ENCODE measurements at places on chromosomes 3 and 15. TPM values are rescaled to one million over a fixed set of nuclear protein-coding genes. Genes with fewer than 3 reads are reported as not detected.

The ST8SIA2 gene
- 0.29 TPM for total RNA-seq

The ZIC4 gene
- total RNA-seq: 0.29 TPM

The GOLGA6D gene
- total RNA-seq: not detected

- no peak for DNase-seq
Observed at GRCh38 chr3:197337656-197338055, 39.2 kb upstream of the DLG1 start.

GRCh38 chr3:107884719-107885460 lies 205.9 kb downstream of the CD47 start:
- DNase-seq: peak; percentile 35

DNA sequence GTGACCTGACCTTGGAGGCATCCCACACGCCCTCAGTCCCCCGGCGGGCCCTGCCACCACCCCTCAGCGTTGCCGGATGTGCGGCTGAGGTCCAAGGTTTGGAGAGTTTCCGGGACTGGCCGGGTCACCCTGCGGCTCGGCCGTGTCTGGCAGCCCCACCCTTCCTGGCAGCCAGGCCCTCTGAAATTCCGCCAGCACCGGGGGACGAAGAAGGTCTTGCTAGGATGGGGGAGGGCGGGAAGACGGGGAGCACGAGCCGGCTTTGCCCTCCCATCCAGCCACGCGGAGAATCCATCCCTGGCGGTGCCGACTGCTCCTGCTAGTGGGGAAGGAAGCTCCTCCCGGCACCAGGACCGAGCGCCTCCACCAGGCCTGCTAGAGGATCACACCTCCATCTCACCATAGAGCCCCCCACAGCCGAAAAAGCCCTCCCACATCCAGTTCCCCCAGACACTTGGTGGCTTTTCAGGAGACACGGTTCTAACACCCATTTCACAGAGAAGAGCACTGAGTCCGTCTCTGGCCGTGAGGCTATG lies 81.5 kb downstream of the CPN2 start:
- peak; percentile 97 for DNase-seq

The C3orf70 gene
- total RNA-seq: 1.4 TPM

DNA sequence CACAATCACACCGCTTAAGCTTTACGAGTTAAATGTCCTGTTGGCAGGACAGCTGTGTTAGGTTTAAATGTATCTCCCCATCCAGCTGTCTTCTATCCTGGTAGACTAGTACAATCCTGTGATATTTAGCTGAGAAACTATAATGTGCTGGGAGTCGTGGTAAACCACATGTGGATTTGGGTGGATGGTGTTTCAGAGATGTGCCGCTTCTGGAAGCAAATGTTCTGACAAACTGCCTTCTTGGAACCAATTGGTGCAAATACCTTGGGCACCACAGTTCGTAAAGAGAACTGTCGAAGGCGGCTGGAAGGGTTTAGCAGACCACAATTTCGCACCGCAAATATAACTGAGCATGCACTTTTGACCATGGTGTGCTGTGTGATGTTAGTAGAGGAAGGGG lies 15.0 kb downstream of the SCG5 start:
- no peak for DNase-seq

DNA sequence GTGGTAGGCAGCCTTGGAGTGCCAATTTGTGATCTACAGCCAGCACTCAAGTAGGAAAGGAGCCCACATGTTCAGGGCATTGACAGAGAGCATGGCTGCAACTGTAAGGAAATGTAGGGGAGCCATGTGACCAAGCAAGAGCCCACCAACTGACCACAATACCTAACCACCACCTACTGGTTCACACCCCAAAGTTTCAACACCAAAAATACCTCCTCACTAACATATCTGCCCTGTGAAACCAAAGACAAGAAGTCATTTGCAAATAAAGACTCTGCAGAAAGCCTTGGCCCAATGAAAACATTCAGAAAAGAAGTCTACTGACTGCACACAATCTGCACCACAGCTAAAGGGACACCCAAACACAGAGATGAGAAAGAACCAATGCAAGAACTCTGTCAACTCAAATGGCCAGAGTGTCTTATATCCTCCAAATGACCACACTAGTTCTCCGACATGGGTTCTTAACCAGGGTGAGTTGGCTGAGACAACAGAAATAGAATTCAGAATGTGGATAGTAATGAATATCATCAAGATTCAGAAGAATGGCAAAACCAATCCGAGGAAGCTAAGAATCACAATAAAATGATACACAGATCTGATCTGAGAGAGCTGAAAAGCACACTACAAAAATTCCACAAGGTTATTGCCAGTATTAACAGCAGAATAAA lies 40.6 kb downstream of the SLC9C1 start:
- no peak for DNase-seq

DNA sequence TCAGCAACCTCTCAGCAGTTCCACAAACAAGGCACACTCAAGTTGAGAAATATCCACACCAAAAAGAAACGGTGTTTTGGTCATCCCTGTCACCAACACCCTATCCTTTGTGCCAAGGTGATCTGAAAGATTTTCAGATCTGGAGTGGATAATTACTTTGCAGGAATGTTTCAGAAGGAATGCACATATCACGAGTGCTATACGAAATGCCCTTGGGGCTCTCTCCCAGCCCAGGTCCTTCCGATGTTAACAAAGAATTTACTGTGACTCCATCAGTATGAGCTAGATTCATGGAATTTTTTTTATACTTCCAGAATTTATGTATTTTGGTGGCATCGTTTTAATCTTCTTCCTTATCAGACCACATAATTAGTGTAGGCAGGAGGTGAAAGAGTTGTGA lies 105.0 kb downstream of the GRM7 start:
- DNase-seq: no peak

DNA sequence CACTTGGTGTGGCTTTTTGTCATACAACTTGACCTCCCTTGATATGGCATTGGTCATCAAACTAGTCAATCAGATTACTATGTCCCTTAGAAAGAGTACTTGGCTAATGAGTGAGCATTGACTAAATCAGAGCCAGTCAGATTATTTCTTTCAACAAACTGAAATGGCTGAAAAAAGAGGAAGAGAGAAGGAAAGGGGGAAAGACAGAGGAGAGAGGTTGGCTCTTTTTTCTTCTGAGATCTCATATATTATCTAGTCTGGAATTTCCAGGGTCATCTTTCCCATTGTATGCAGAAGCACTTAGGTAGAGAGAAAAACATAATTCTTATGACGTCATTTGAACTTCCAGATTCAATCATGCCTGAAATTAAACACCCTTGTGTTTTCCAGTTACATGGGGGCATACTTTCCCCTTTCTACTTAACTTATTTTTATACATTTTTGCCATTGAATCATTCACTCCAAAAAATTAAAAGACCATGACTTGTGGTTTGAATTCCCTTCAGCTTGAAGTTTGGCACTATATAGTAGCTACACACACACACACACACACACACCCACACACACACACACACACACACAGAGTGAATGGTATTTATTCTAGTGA lies 387.8 kb downstream of the LSAMP start:
- DNase-seq: no peak

DNA sequence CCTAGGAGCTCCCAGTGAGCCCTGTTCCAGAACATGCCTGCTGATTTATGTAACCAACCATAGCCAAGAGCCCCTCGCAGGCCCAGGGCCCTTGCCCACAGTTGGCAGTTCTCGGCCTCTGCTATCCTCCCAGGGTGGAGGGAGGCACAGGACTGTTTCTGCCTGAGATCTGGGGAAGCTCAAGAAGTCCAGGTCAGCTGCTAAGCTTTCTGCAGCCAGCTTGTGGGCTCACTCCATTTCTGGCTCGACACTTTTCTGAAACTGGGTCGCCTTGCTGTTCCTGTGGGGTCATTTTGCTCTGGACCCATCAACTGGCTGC lies 72.5 kb upstream of the HERC1 start:
- DNase-seq: no peak

The CELF6 gene
- total RNA-seq: 0.36 TPM

DNA sequence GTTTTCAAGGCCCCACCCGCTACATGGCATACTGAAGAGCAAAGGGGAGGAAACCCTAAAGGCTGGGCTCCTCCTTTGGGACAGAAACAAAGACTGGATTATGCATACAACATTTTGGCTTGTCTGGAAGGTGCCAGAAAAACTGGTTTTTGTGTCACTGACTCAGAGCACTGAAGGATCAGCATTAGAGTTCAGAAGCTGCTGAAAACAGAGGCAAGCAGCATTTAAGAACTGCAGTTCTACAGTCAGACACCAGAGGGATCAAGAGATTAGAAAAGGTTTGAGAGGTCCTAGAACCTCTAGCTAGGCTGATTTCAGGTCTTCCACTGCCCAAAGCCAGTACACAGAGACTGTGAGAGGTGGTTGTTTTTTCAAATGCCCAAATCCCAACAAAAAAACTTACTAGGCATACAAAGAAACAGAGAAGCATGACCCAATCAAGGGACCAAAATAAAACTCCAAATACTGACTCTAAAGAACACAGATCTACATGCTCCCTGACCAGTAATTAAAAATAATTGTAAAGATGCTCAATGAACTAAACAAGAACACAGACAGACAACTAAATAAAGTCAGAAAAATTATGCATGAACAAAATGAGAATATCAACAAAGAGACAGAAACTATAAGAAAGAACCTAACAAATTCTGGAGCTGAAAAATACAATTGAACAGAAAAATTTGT lies 91.2 kb downstream of the SENP2 start:
- peak; percentile 84 for DNase-seq

GRCh38 chr3:152160350-152161011 lies 108.2 kb upstream of the MBNL1 start:
- DNase-seq: no peak

DNA sequence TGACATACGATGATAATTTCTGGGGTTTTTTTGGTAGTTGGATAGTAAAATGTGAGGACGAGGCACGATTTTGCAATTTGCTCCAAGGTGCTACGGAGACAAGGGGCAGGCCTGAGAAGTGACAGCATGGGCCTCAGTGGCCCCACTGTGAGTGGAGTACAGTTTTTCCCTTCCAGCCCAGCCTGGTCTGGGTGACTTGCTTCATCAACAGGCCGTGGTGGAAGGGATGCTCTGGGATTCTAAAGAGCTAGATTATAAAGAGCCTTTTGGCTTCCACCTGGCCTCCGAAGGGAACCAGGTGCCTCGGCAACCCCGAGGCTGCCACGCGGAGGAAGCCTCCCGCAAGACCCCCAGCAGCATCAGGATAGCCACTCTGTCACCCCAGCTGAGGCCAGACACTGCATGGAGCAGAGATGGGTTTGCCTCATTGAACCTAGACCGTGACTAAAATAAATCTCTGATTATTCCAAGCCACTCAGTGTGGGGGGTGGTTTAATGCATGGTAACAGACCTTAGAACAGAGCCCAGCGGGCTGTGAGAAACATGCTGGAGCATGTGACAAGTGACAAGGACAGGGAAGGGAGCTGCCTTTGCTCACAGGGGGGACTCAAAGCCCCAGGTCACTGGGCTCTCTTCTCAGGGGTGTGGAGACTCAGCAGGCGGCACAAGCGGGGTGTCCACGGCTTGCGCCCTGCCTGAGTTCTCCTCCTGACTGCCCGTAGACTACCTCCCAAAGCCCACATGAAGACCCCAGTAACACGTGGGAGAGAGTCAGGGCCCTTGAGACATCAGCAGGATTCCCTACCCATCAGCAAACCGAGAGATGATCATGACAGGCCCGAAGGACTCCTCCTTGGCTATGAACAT lies 22.6 kb upstream of the SLC41A3 start:
- DNase-seq: peak; percentile 71

DNA sequence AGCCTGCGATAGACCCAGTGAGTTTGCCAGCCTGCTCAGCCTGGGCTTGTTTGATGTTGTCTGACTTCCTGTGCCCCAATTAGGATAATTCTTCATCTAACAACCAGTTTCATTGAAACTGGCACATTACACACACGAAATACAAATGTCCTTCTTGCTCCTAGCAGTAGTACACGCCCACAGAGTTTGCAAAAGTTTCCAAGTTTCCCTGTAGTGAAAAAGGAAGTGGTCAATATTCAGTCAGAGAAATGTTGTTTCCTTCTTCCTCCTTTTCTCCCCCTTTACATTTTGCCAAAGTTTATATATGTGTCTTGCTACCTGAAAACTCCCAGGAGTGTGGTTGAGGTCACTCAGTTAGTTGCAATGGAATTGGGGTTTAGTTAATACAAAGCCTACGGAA lies 58.4 kb upstream of the LRTM1 start:
- DNase-seq: no peak

GRCh38 chr3:72789786-72790185 lies 58.5 kb downstream of the SHQ1 start:
- DNase-seq: no peak

DNA sequence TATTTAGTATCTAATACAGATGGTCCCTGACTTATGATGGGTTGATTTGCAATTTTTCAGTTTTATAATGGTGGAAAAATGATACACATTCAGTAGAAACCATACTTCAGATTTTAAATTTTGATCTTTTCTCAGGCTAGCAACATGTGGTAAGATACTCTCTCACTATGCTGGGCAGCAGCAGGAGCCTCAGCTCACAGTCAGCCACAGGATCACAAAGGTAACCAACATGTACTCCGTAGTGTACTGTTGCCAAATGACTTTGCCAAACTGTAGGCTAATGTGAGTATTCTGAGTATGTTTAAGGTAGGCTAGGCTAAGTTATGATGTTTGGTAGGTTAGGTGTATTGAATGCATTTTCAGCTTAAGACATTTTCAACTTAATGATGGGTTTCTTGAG lies 498.6 kb upstream of the DPPA4 start:
- no peak for DNase-seq

The GNAT1 gene
- total RNA-seq: not detected

The RHO gene
- total RNA-seq: not detected

DNA sequence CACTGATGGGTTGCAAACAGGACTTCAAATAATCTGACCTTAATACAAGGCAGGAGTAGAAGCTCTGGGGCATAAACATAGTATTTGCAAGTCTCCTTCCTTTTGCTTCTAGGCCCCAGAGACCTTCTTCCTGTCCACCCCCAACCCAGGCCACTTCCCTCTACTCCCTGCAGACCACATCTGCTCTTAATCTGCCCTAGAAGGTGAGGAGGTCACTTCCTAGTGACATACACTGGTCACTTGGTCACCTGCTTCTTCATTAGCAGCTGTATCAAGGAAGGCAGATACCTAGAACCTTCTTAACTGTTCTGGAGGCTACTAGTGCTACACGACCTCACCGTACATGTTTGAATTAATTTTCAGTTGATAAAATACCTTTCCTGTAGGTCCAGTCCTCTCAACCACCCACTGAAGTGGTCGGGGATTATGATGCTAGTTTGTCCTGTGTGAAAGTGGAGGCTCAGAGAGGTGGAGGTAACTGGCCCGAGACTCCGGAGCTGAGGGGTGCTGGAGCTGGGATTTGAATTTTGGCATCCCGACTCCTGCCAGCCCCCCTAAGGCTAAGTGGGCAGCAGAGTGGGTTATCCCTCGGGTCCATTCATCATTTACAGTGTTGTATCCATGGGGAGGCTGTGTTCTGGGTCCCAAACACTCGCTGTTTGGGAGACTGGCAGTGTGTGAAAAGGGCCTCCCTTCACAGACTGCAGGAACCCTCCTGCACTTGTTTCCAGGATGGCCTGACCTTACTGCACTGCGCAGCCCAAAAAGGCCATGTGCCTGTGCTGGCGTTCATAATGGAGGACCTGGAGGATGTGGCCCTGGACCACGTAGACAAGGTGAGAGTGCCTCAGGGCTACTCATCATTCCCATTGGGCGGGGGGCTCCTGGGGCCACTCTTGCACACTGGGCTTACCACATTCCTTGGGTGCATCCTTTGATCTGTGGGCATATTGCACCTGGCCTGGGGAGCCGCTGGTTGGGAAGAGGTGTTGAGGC lies 13.9 kb downstream of the ANKDD1A start:
- DNase-seq: no peak

The LRRC3B gene
- not detected for total RNA-seq

Data from osteoblast (primary cell).